ENCODE measurements at places on chromosomes 6 and 20.
A peak's percentile ranks its signal among the peaks of the same experiment; 100 is the strongest.

DNA sequence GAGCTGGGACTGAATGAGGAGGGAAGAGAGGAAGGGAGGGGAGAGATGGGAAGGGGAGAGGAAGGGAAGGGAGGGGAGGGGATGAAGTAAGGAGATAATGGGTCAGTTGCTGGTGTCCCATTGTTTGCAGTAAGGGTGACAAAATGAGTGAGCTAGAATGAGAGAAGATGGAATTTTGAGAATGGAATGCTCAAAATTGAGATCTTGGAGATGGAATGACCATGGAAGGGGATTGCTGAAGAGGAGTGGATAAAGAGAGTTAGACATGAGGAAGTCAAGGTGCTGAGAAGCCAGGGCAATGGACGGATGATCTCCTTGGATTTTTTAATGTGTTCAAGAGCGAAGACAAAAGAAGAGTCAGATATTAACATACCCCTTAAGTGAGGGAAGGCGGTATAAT lies 80.5 kb upstream of the SSTR4 start:
- no peak for DNase-seq

- DNase-seq: peak; percentile 4
Measured at GRCh38 chr6:70210462-70210861, 92.4 kb downstream of the COL9A1 start.

DNA sequence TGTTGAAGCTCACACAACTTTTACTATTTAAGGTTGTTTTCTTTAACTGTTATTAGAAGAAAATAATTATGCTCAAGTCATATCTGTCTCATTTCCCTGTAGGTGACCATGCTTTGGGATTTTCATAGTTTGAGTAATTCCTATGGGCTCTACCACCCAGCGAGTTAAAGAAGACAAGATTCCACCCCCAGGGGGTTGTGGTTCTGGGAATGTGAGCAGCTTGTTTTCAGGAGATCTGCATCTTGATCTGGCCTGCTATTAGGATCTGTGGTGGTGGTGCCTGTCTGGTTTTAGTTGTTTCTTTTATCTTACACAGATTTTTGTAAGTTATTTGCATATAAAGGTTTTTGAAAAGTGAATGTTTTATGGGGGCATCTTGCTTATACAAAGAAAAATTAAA lies 20.2 kb upstream of the REV3L start:
- peak; percentile 65 for DNase-seq

- DNase-seq: no peak
Measured at GRCh38 chr6:3999800-4000661, 78.9 kb downstream of the FAM217A start.

DNA sequence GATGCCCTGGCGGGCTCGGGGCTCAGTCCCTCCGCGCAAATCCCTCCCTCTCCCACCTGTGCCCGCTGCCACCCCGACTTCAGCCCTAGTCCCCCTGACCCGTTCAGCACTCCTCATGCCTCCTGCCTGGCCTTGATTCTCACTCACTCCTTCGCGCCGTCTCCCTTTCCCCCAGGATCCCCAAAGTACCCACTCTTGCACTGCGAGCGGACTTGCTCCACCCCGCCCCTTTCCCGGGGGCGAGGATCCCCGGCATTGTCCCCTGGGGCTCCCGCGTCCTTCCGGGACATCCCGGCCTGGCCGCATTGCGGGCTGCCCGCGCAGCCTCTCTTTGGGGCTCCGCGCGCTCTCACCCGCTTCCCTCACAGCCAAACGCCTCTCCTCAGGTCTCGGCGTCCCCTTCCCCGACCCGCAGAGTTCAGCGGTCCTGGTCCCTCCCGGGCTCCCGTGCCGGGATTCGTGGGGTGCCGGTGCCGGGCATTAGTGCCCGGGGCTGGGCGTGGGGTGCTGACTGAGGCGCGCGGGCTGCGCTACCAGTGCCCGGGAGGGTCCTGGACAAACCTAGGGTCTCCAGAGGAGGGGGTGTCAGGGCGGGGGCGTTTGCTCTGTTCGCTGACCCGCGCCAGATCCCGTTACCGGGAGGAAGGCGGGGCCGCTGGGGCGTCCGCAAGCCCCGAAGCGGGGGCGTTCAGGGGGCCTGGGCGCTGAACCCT lies 45.5 kb upstream of the SUPT3H start:
- no peak for DNase-seq

DNA sequence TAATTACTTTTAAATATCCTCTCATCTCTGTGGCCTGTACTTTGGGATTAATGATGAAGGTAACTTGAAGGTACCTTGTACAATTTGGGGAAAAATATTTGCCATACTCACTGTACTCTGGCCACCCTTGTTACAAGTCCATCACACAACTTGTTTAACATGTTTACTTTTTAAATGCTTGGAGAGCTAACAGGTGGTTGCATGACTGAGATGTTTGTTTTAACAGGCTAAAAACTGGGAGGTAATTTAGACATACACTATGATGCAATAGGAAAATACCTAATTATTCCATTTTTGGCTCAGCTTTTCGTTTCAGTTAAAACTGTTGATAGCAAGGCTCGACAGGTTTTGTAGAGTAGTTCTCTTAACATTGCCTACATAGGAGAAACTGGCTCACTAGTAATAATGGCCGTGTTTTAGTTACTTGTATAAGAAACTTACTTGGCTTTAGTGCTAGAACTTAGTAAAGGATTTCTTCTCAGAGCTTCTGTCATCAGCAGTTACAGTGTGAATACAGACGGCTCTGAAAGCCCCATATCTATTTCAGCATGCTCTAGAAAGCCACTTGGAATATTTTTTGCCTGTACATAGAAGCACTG lies 489.8 kb upstream of the SOX4 start:
- DNase-seq: peak; percentile 3

DNA sequence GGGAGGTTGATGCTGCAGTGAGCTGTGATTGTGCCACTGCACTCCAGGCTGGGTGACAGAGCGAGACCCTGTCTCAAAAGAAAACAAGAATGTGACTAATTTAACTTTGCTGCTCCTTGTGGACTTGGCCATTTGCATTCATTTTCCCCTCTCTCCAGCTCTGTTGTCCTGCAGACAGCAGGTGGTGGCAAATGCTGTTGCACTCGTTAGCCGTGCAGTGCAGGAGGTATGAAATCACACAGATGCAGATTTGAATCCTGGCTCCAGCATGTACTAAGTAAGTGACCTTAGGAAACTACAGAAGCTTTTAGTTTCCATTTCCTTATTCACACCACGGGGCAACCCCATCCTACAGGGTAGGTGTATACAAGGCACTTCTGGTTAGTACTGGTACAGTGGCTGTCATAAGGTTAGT lies 9.6 kb upstream of the BEND3 start:
- DNase-seq: no peak
